Activated T-helper 1 cell treated with anti-CD3 and anti-CD28 coated beads, Interleukin-12 subunit alpha, Interleukin-12 subunit beta, Interleukin-2, Interleukin-4 antibody, amounts not matched to agents 30 ng/mL and 10 ng/mL and 1 ng/mL, durations not matched to agents 14 hours and 24 hours and 36 hours (primary cell): ENCODE measurements at places on chromosomes 1 and 21. TPM values are rescaled to one million over a fixed set of nuclear protein-coding genes. Genes with fewer than 3 reads are reported as not detected.
A peak's percentile ranks its signal among the peaks of the same experiment; 100 is the strongest.

OPRD1 gene
- total RNA-seq, result 0.05 TPM in 1 of 2 replicates, not detected in the other

ELAPOR1 gene
- total RNA-seq, result 32.7 and 38.5 TPM in 2 replicates

- no peak for DNase-seq
- no peaks in the 10 kb centered on the region for H3K27me3 ChIP-seq
- no peak overlapping the region for H3K4me3 ChIP-seq
- no peaks in the 10 kb centered on the region for H3K36me3 ChIP-seq
Observed at GRCh38 chr1:217193151-217193550, 437.7 kb downstream of the GPATCH2 start.

NUCKS1 gene
- 146 and 147 TPM in 2 replicates for total RNA-seq

GRCh38 chr1:54221867-54222484 is 22.0 kb downstream of the MRPL37 start:
- no peak overlapping the region for H3K27ac ChIP-seq
- H3K27me3 ChIP-seq, result no peaks in the 10 kb centered on the region
- no peak overlapping the region for H3K4me3 ChIP-seq
- H3K4me1 ChIP-seq, result no peaks in the 10 kb centered on the region
- peaks cover 30% of the 10 kb centered on the region for H3K36me3 ChIP-seq
- DNase-seq, result no peak

FMO4 gene
- total RNA-seq, result 0.39 and 1.5 TPM in 2 replicates

HS2ST1 gene
- total RNA-seq, result 12.1 and 15.0 TPM in 2 replicates

ATAD3C gene
- total RNA-seq, result 0.57 and 1.0 TPM in 2 replicates

DNA sequence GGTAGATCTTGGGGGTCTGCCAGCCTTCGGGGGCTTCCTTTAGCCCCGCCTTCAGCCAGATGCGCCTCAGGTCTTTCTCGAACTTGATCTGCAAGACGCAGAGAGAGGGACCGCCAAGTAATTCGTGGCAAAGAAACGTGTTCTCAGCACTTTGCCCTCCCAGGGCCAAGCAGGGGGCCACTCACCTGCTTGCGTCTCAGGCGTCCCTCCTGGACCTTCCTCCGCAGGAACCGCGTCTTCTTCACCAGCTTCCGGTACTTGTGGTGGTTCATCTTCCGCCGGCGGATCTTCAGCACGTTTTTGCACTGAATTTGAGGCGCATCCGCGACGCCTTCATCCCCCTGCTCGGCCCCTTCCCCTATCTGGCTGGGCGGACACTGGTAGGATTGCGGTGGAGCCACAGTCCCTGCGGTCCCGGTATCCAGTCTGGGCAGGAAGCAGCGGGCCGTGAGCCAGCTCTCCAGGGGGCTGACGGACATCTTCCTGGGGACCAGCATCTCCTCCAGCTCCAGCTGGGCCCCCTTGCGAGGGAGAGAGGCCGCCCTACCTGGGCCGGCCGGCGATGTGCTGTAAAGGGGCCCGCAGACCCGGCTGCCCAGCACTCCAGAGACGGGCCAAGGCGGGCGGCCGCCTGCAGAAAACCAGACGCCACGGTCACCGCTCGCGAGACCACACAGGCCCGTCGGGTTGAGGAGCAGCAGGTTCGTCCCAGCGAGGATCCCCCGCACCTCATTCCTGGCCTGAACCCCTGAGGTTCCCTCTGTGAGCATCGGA is 1.0 kb downstream of the AURKAIP1 start:
- H3K4me3 ChIP-seq, result peak overlapping the region; percentile 93
- peaks cover 8% of the 10 kb centered on the region for H3K36me3 ChIP-seq
- H3K27me3 ChIP-seq, result peaks cover 2% of the 10 kb centered on the region
- peaks cover 11% of the 10 kb centered on the region for H3K4me1 ChIP-seq

GBP5 gene
- total RNA-seq, result 145 and 154 TPM in 2 replicates

DNA sequence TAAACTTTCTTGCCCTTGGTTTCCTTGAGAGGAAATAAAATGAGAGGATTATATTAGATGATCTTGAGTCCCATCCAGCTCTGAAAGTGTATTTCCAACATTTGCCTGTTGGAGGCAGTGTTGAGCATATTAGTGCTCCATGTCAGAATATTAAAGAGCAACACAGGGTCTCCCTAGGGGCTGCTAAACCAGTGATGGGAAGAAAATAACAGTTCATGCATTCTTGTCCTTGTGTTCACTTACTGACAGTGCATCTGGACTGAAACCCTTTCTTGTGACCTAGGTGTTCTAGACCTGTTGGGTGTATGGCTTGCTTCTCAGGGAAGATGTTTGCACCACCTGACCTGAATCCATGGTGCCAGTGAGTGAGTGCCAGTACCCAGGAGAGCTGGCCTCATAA is 124.7 kb upstream of the KIAA0040 start:
- H3K27ac ChIP-seq, result no peak overlapping the region
- H3K36me3 ChIP-seq, result no peaks in the 10 kb centered on the region

DNA sequence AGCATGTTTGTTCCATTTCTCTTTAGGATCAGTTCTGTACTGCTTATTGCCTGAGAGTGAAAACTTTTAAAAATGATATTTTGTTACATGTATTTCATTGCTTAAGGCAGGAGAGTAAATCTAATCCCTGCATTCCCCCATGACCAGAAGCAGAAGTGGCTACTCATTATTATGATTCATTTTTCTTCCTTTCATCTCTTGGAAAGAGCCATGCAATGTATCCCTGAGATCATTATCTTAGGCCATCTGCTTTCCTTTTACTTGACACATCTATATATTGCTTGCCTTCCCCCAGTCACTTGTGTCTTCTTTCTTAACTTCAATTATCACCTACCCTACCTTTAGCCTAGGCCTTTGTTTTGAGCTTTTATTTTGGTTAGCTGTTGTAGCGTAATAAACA is 430.4 kb upstream of the CHRM3 start:
- H3K36me3 ChIP-seq, result no peaks in the 10 kb centered on the region
- no peak for DNase-seq
- H3K4me1 ChIP-seq, result no peaks in the 10 kb centered on the region
- no peak overlapping the region for H3K4me3 ChIP-seq

- no peaks in the 10 kb centered on the region for H3K4me1 ChIP-seq
- no peaks in the 10 kb centered on the region for H3K36me3 ChIP-seq
- H3K27me3 ChIP-seq, result peaks cover 2% of the 10 kb centered on the region
- no peak overlapping the region for H3K4me3 ChIP-seq
- no peak overlapping the region for H3K27ac ChIP-seq
Observed at GRCh38 chr1:173181791-173182190, 25.3 kb downstream of the TNFSF4 start.

GRCh38 chr1:116483481-116484309 is 87.1 kb downstream of the CD58 start:
- no peak overlapping the region for H3K4me3 ChIP-seq
- H3K27ac ChIP-seq, result no peak overlapping the region
- no peaks in the 10 kb centered on the region for H3K4me1 ChIP-seq
- peaks cover 4% of the 10 kb centered on the region for H3K27me3 ChIP-seq
- no peaks in the 10 kb centered on the region for H3K36me3 ChIP-seq

DNA sequence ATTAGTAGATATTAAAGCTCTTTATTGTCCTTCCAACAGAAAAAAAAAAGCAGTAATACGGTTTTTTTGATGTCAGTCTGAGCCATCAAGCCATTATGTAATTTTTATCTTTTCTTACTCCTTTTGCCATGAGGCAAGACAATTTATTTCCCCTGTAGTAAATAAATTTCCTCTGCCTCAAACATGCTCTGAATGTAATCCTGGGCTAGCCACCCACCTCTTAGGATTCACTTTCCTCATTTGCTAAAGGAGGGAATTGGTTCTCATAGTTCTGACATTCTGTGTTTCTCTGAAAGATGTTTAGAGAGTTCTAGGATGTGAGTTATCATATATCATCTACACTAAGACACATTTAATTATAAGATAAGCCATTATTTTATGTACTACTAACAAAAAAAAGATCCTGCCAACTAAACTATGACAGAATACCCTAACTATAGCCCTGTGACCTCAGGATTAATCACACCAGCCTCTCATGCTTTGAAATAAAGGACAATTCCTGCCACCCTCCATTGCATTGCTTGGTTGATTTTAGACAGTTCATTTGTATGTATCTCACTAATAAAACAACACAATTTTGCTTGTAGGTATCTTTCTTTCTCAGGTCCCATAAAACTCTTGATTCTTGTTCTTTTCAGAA is 34.0 kb upstream of the RAP1A start:
- no peak for DNase-seq
- no peaks in the 10 kb centered on the region for H3K27me3 ChIP-seq
- H3K4me3 ChIP-seq, result no peak overlapping the region
- peaks cover 15% of the 10 kb centered on the region for H3K4me1 ChIP-seq

RGS13 gene
- total RNA-seq, result not detected in 2 replicates

DNA sequence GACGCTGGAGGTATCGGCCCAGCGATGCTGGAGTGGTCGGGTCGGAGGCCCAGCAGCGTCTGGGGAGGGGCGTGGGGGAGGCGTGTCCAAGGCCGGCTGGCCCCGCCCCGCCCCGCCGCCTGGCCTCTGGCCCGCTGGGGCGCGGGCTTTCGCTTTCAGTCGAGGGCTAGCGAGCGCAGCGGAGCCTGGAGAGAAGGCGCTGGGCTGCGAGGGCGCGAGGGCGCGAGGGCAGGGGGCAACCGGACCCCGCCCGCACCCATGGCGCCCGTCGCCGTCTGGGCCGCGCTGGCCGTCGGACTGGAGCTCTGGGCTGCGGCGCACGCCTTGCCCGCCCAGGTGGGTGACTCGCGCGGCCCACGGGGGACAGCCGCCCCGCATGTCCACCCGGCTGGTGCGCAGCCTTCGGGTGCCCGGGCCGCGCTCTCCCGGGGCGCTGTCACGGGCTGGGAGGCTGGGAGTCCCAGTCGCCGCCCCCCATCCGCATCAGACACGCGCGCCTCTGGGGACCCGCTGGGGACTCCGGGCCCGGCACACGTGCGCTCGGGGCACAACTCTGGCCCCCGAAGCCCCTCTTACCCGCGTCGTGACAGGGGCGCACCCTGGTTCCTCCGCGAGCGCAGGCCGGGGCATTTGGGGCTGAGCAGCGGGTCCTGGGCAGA is at the start of gene TNFRSF1B:
Gene TNFRSF1B, plus strand, starts transcription at position 158 of the 659 bp plus-strand sequence. Its CDS starts 101 bp downstream, at position 259.
- peak; percentile 74 for DNase-seq
- H3K4me1 ChIP-seq, result peaks cover 85% of the 10 kb centered on the region
- H3K4me3 ChIP-seq, result peak within 1 kb of the TSS; percentile 100
- peak within 1 kb of the TSS; percentile 99 for H3K27ac ChIP-seq

- H3K36me3 ChIP-seq, result no peaks in the 10 kb centered on the region
- H3K27me3 ChIP-seq, result no peaks in the 10 kb centered on the region
- DNase-seq, result peak; percentile 4
Observed at GRCh38 chr1:174800216-174800851, 199.4 kb upstream of the CACYBP start.

OR6N1 gene
- not detected in 2 replicates for total RNA-seq

DNA sequence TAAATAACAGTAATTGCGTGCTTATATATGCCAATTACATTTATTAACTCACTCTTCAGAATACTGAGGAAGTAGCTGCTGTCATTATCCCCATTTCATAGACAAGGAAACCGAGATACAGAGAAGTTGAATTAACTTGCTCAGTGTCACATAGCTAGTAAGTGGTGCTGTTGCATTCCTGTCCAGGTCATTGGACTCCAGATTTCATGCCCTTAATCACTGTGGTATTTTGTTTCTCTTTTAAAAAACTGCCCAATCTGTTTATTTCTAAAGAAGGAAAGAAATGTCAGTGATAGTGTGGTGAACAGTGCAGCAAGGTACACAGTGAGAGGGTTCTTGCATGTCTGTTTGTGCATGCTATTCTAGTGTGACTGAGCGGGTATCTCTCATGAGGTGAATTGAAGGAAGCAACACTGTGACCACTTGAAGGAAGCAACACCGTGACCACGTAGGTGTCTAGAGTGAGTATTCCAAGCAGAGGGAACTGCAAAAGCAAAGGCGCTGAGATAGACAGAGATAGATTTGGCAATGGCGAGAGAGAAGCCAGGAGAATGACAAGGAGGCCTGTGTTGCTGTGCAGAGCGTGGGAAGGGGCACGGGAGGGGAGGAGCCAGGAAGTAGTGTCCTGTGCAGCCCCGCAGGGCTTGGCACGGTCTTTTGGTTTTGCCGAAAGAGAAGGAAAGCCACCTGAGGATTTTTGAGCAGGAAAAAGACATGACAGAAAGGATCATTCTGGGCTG is 95.9 kb downstream of the CAMTA1 start:
- DNase-seq, result no peak
- no peak overlapping the region for H3K4me3 ChIP-seq
- peaks cover 2% of the 10 kb centered on the region for H3K27me3 ChIP-seq

GRCh38 chr1:167555971-167556714 is 2.6 kb upstream of the CREG1 start:
- H3K27ac ChIP-seq, result no peak overlapping the region
- H3K36me3 ChIP-seq, result no peaks in the 10 kb centered on the region
- H3K27me3 ChIP-seq, result peaks cover 4% of the 10 kb centered on the region
- H3K4me3 ChIP-seq, result no peak overlapping the region
- peaks cover 27% of the 10 kb centered on the region for H3K4me1 ChIP-seq
- peak; percentile 60 for DNase-seq

GRCh38 chr21:42079939-42080787 is 9.0 kb downstream of the UMODL1 start:
- no peaks in the 10 kb centered on the region for H3K27me3 ChIP-seq
- no peaks in the 10 kb centered on the region for H3K4me1 ChIP-seq

LRRC71 gene
- not detected in 2 replicates for total RNA-seq

- H3K4me3 ChIP-seq, result no peak overlapping the region
- DNase-seq, result no peak
- peaks cover 13% of the 10 kb centered on the region for H3K4me1 ChIP-seq
- peaks cover 4% of the 10 kb centered on the region for H3K36me3 ChIP-seq
Observed at GRCh38 chr1:165632152-165632469, 1.1 kb downstream of the MGST3 start.

DNA sequence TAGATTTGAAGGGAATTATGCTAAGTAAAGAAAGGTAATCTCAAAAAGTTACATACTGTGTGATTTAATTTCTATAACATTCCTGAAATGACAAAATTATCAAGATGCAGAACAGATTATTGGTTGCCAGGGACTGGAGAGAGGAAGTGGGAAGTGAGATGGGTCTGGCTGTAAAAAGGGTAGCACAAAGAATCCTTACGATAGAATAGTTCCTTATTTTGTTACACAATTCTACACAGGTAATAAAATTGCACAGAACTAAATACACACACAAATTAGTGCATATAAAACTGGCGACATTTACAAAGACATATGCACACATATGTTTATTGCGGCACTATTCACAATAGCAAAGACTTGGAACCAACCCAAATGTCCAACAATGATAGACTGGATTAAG is 33.5 kb downstream of the ZNF684 start:
- H3K27me3 ChIP-seq, result no peaks in the 10 kb centered on the region
- no peak overlapping the region for H3K4me3 ChIP-seq
- no peak for DNase-seq
- H3K36me3 ChIP-seq, result no peaks in the 10 kb centered on the region
- peaks cover 5% of the 10 kb centered on the region for H3K4me1 ChIP-seq

GRCh38 chr1:117623698-117624097 is 17.9 kb downstream of the TENT5C start:
- no peak overlapping the region for H3K27ac ChIP-seq
- peaks cover 24% of the 10 kb centered on the region for H3K4me1 ChIP-seq
- H3K4me3 ChIP-seq, result no peak overlapping the region
- no peak for DNase-seq
- H3K27me3 ChIP-seq, result peaks cover 3% of the 10 kb centered on the region

DNA sequence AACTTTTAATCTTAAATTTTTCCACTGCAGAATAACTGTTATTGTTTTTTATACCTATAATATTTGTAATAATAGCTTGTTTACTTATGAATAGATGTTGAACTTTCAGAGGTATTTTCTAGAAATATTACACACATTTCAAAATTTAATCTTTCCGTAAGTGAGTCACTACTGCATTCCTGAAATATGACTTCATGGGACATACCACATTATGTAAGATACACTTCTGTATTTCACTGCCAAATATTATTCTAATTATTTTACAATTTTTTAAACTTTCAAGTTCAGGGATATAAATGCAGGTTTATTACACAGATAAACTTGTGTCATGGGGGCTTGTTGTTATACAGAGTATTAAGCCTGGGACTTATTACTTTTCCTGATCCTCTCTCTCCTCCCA is 2220.5 kb downstream of the NCAM2 start:
- no peaks in the 10 kb centered on the region for H3K36me3 ChIP-seq
- no peaks in the 10 kb centered on the region for H3K4me1 ChIP-seq
- no peaks in the 10 kb centered on the region for H3K27me3 ChIP-seq

TNN gene
- not detected in 2 replicates for total RNA-seq

AJAP1 gene
- total RNA-seq, result not detected in 2 replicates
